ENCODE measurements at places on chromosomes 12 and 14. TPM values are rescaled to one million over a fixed set of nuclear protein-coding genes. Genes with fewer than 3 reads are reported as not detected.

Gene EXD2
- 20.7 TPM for total RNA-seq

Gene G2E3
- total RNA-seq = 8.0 TPM

Gene SSPN
- 6.7 TPM for total RNA-seq

Gene GLT1D1
- 0.29 TPM for total RNA-seq

Gene EML5
- total RNA-seq = 1.3 TPM

Gene ST8SIA1
- total RNA-seq = 0.72 TPM

Gene TPH2
- total RNA-seq = not detected

Measured in pancreas (tissue), 10 donors.